ENCODE measurements at places on chromosomes 11 and 22.

DNA sequence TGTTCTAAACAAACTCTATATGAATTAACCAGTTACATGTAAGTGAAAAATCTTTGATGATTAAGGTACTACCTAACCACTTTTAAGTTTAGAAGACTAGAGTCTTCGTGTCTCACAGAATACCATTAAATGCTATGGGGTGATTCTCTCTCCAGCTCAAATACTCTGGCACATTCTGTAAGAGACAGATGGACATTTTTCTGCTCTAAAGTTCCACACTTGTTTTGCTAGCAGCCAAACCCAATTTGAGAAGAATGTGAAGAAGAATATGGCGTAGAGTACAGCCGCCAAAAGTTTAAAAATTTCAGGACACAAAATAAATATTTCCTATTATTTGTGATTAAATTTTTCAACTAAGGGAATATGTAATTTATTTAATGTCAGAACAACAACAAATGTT lies 339.1 kb downstream of the GUCY1A2 start:
- no peak for DNase-seq

DNA sequence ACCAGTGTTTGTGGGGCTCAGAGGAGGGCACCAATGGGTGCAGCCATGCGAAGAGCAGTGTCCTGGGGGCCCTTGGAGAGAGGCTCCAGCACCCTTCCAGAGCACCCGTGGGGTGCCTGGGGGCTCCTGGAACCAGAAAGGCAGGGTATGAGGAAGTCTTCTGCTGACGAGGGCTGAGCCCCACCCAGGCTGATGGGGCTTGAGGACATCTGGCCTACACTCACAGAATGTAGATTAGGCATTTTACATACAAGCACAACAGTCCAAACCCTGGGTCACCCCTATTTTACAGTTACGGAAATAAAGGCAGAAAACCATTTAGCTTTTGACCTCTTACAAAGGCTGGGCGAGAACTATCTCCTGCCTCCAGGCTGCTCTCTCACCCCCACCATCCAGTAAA lies 47.6 kb downstream of the ADAMTS8 start:
- DNase-seq, result no peak

- no peak for DNase-seq
Observed at GRCh38 chr22:36756746-36757655, 18.9 kb downstream of the IFT27 start.

DNA sequence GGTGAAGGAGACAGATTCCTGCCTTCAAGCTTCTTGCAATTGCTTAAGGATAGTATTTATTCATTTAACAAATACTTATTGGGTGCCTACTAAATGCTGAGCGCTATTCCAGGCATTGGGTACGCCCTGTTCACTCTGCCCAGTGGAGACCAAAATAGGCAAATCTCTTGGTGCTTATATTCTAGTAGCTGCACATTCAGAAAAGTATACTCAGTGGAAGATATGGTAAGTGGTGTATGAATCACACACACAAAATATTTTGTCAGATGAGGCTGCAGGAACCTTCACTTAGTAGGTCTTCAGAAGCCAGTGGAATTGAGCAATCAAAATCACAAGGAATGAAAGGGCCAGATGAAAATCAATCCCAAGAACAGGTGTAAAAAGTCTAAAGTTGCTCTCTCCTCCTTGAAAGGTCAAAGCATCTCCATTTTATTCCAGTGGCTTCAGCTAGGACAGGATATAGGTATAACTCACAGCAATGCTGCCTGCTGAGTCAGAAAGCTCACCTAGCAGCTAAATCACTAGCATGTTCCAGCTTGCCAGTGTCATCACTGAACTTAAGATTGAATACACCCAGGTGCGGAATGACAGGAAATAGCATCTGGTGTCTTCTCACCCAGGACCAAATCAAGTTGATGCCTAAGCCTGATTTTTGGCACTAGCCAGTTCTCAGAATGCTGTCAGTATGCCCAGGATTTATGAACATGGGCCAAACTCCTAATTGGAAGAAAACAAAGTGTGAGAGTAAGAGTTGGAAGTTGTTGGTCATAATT lies 83.9 kb downstream of the AMOTL1 start:
- DNase-seq, result no peak

DNA sequence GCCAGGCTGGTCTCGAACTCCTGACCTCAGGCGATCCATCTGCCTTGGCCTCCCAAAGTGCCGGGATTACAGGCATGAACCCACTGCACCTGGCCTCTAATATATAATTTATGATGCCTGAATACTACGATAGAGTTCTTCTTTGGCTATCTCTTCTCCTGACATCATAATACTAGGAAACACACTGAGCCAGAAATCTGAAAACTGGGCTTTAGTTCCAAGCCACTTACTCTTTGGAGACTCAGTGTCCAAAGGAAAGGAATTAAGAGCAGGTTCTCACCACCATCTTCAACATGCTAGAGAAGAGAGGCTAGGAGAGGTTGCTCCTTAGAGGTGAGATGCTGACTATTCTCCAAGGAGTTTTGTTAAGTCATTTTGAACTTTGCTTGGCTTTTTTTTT lies 52.4 kb downstream of the UBASH3B start:
- no peak for DNase-seq

DNA sequence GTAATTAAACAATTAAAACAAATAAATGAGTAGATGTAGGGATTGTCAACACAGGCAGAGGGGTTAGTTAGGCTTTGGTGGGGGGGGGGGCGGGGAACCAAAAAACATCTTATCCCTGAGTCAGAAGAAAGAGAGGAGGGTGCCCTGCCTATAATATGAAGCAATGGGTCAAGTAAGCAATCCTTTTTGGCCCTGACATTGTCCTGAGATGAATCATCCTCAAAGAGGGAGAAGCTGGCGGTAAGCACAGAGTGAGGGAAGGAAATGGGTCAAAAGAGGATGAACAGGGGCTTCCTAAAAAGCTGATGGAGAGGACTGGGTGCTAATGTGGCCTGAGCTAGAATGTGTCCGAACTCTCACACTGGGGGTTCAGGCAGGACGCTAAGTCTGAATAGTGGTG lies 4.7 kb downstream of the OLFML1 start:
- DNase-seq, result no peak

DNA sequence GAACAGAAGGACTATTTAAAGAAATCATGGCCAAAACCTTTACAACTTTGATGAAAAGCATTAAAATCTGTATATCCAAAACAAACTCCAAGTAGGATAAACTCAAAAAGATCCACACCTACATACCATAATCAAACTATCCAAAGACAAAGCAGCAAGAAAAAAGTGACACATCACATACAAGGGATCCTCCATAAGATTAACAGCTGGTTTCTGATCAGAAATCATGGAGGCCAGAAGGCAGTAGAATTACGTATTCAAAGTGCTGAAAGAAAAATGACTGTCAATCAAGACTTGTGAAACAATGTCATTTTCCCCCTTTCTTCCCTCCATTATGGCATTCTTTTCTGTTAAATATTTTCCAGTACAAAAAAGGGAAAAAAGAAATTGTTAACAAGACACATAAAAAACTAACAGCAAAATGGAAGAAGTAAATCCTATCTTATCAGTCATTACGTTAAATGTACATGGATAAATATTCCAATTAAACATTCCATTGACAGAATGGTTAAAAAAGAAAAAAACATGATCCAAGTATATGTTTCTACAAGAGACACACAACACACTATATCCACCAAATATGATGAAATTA lies 34.2 kb upstream of the ARHGAP32 start:
- no peak for DNase-seq

DNA sequence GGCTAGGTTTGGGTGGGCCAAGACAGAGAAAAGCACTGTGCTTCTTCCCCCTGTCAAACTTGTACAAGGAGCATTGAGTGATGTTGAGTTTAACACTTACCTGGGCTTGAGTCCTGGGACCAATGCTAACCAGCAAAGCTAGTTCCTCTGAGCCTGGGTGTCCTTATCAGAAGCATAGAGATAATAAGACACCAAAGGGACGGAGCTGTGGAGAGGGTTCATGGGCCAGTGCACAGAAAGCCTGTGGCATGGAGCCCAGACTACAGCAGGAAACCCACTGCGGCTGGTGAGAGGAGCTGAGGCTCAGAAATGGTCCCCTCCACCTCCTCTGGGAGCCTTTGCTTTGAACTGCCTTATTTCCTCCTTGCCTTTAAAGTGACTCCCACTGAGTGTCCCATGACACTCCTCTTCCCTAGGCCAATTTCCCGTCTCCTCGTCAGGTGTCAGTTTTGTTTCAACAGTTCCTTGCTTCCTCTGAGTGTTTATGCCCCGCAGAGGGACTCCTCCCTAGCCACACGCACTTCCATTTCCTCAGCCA lies 9.4 kb downstream of the SLCO2B1 start:
- no peak for DNase-seq

DNA sequence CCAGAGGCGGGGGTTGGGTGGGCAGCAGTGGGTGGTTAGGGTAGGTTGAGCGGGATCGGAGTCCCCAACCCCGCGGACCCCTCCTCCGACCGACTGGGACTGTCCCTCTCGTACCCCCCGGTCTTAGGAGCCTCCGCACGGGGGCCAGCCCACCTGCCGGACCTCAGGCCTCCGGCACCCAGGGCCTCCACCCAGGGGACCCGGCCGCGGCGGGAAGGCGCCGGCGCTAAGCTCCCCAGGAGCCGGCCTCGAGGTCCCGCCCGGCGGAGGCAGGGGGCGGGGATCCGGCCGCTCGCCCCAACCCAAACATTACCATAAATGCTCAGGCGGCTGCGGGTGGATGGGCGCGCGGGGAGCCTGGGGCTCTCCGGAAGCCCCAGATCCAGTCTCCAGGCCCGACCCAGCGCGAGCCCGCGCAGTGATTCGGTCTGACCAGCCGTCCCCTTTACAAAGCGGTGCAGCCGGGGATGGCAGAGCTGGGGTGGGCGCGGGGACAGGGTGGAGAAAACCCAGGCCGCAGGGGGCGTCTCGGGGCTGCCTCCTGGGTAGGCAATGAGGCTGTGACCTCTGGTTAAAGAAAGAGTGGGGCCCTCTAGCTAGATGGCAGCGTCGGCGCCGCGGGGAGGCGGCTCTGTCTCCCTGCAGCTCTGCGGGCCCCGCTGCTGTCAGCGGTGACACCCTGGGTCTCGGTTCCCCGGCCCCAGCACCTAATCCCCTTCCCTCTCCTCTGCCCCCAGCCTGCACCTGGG lies 4.0 kb upstream of the MCAM start:
- DNase-seq, result no peak

DNA sequence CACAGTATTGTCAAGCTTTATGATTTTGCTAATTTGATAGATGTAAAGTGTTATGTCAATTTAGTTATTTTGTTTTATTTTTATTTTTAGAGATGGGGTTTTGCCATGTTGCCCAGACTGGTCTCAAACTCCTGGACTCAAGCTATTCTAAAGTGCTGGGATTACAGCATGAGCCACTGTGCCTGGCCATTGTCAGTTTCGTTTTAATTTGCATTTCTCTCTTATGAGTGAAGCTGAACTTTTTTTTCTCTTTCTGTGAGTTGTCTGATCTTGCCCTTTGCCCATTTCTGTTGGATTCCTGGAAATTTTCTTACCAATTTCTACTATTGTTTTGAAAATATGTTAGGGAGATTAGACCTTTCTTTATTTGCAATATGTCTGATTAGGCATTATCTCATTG lies 15.5 kb downstream of the NEU3 start:
- no peak for DNase-seq

Measured in HuH-7 (cell line).